ENCODE measurements at places on chromosomes 2 and 18.

DNA sequence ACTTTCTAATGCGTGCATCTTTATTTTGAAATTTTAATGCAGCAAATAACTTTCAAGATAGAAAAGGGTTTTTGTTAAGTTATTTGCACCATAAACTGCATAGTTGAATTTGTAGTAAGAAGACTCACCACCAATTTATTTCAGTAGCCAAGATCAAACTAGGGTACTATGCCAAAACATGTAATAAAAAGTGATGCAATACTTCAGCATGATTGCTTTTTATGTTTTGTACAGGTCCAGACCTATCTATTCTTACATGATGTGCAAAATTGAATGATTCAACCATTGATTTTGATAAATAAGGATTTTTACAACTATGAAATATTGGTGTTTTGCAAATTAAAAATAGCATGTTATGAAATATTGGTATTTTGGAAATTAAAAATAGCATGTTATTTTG is 26.7 kb downstream of the AGPS start:
- DNase-seq = peak; percentile 19

- peak; percentile 27 for DNase-seq
Measured at GRCh38 chr18:59996370-59996966, 96.7 kb downstream of the PMAIP1 start.

DNA sequence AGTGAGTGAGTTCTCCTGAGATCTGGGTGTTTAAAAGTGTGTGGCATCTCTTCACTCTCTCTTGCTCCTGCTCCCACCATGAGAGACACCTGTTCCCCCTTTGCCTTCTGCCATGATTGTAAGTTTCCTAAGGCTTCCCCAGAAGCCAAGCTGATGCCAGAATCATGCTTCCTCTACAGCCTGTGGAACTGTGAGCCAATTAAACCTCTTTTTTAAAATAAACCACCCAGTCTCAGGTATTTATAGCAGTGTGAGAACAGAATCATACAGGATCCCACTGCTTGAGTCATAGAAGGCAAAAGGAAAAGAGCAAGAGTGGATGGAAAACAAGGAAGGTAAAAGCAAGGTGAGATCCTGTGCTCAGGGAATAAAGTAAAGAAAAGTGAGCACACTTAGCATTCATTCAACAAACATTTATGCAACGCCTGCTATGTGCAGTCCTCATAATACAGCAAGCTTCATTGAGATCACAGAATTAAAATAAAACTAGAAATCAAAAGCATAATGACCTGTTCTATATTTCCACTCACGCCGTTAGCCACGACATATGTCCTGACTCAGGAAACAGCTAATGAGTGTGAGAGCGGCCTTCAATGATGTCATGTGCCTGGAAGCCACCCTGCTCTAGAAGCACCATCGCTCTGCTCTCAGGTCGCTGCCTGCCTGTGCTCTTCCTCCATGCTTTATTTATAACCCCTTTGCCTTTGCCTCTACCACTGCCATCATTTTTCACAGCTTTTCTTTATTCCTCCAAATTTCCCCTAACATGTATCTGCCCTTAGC is 11.3 kb upstream of the COPS8 start:
- DNase-seq = no peak

DNA sequence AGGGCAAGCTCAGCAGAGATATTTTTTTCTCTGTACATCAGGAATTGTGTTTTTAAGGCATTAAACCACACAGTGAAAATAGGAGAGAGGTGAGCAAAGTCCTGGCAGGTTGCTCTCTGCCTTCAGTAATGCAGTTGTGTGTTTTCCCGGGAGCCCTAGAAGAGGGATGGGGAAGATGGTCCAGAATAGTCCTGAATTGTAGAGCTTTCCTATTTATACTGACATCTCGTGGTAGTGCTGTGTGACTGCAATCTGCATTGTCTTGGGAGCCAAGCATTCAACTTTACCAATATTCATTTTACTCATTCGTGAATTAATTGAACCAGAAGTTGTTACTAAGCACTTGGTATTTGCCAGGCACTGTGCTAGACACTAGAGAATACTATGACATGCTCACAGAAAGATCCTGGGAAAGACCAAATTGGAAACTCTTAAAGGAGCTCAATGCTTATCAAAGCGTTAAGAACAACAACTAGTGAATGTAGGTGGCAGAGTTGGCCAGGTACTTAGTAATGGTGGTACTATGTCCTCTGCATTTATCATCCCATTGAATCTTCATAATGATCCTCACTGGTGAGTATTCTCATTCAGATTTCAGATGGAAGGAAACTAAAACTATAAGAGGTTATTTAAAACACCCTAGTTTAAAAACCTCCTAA is 214.6 kb downstream of the TRIB2 start:
- peak; percentile 44 for DNase-seq

- DNase-seq = no peak
Measured at GRCh38 chr18:72847771-72848170, 20.0 kb downstream of the NETO1 start.

GRCh38 chr2:107731435-107731834 is 95.3 kb upstream of the RGPD4 start:
- DNase-seq = no peak

DNA sequence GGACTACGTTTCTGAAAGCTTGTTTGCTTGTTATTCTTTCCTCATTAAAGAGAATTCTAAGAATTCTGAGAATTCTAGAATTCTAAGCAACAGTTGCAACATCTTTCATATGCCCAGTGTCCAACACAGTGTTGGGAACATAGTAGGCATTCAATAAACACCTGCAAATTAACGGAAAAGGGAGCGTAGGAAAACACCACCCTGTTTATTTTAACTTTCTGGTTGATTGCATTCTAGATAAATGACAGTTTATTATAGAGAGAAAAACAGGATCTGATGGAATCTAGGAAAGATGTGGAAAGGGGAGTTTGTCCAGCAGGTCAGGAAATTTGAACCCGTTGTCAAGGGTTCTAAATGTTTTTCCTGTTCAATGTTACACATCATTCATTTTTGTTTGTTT is 24.2 kb upstream of the EFEMP1 start:
- DNase-seq = no peak

DNA sequence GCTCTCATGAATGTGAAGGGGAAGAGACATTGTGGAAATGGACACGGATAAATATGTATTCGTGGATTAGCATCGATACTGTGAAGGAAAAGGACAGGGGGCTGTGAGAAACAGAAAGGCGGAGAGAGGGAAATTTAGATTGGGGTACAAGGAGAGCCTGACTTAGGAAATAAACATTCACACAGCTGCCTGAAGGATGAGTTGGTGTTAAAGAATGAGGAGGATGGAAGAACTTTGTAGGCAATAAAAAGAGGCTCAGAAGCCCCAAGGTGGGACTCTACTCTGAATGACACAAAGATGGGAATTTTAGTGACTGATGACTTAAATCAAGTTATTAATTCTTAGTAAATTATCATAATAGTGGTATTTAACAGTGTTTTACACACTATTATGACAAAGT is 10.1 kb downstream of the MYO1B start:
- DNase-seq = no peak

DNA sequence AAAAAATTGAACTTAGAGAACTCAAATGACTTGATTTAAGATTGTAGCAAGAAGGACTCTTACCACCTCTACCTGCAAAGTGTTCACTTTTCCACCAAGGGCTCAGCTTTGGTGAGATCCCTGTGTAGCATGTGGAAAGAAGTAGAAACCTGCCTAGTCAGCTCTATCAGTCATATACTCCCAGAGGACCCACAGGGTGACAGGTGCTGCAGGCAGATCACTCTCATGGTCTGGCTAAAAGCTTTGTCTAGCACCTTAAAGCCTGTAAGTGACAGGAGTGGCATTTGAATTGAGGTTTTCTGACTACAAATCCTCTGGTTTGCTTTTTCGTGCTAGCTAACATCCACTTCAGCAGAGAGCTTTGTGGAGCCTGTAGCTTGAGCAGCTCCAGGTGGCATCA is 18.7 kb upstream of the NEMP2 start:
- no peak for DNase-seq

- no peak for DNase-seq
Measured at GRCh38 chr18:57748770-57749603, 54.1 kb downstream of the ATP8B1 start.

DNA sequence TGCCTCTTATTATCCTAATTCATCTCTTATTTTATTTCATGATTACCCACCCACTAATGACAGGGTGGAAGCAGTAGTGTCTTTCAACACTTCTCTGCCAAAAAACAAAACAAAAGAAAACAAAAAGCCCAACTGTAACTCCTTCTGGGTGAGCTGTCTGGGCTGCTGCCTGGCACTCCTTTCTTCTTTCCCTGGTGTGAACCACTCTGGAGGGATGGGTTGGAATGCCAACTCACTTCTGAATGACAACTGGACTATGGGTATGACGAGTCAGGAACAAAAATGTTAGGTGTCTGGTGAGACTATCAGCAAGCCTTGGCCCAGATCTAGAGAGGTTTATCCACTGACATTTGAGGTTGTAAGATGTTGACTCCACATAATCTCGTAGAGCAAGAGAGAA is 88.3 kb upstream of the ITGB6 start:
- DNase-seq = no peak

DNA sequence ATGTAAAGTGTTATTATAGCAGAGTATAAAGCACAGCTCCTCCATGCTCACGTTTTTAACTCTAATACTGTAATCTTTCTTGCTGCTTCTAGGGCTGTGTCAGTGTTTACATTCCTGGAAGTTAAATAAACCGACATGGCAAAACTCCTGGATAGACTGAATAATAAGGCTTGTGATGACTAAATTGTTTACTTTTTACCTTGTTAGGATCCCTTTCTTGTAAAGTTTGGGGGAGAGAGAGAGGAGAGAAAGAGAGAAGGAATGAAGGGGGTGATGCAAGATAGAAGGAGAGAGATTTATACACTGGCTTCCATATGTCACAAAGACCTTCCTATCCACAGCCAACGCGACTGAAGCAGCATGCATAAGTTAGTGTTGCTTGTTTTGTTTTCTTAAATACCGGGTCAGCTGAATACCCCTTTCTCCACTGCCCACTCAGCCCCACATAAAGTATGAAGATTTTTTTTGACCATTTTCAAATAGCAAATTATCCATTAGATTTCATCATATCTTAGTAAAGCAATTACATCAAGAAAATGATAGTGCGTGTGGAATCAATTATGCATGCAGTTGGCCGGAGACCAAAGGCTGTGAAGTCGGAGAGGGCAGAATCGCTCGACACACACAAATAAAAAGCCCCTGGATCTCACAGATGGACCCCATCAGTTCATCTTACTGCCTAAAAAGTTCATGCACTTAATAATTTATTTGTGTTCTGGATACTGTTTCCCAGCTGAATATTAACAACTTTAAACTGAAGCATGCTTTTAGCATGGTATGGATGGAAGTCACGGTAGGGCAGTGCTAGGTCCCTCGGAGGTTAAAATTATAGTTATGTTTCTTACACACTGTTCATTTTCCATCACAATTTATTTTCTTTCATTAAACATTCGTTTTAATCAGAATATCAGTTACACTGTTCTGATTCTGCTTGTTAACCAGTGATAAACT is 20.1 kb downstream of the BCL11A start:
- no peak for DNase-seq

DNA sequence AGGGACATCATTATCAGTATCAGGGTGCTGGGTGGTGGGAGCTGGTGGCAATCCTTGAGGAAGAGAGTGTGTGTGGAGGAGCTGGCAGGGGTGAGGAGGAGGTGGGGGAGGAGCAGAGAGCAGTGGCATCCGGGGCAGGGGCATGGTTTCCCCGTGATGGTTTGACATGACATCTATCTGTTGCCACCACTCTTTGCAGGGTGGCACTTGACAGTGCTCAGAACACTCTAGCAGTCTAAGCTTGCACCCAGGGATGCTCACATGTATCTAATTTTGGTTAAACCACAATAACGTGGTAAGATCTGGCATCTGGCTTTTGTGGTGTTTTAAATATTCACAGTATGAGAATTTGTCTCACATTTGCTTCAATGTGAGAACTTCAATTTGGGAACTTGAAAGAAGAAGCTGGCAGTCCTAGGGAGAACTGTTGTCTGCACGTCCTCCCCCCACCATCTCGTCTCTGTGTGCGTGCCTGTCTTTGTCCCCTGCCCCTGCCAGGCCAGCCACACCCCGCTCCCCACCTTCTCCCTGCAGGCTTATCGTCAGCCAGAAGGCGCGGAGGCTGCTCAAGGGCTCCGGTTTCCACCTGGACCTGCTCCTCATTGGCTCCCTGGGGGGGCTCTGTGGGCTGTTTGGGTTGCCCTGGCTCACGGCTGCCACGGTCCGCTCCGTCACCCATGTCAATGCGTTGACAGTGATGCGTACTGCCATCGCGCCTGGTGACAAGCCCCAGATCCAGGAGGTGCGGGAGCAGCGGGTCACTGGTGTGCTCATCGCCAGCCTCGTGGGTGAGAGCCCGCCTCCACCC is 11.7 kb downstream of the SLC4A3 start:
- DNase-seq = no peak

GRCh38 chr2:69616755-69617154 is 26.8 kb downstream of the AAK1 start:
- no peak for DNase-seq

GRCh38 chr2:32941944-32942690 is 4.6 kb upstream of the LTBP1 start:
- DNase-seq = no peak

Measured in KBM-7 (cell line).